ENCODE measurements at places on chromosomes 12 and 14.

DNA sequence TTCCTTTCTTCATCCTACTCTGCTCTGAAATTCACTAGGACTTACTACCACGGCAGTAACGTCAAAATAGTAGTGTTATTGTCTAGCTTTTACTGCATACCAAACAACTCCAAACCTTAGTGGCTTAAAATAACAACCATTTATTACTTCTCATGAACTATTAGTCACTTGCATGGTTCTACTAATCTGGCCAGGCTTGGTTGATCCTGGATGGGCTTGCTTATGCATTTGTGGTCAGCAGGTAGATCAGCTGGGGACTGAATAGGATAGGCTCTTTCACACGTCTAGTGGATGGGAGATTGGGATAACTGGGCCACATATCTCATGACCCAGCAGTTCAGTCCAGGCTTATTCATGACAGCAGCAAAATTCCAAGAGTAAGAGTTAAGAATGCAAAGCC is 9.4 kb upstream of the SLC35F4 start:
- no peak for DNase-seq

DNA sequence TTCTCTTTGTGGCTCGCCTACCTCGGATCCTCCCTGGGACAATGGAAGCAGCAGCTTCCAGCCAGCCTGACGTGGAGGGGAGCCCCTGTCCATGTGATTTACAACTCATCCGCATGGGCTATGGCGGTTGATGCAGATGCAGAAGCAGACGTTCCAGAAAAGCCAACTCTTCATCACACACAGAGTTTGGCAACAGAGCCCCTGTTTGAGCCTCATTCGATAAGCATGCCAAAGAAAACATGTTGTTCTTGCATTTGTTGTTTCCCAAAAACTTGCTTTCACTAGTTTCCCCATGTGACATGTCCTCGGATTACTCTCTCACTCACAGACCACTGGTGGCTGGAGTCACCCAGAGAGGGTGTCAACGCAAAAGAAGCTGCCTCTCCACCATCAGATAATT is 16.4 kb upstream of the TC2N start:
- no peak for DNase-seq

- no peak for DNase-seq
Observed at GRCh38 chr14:90758959-90759358, 57.3 kb downstream of the TTC7B start.

DNA sequence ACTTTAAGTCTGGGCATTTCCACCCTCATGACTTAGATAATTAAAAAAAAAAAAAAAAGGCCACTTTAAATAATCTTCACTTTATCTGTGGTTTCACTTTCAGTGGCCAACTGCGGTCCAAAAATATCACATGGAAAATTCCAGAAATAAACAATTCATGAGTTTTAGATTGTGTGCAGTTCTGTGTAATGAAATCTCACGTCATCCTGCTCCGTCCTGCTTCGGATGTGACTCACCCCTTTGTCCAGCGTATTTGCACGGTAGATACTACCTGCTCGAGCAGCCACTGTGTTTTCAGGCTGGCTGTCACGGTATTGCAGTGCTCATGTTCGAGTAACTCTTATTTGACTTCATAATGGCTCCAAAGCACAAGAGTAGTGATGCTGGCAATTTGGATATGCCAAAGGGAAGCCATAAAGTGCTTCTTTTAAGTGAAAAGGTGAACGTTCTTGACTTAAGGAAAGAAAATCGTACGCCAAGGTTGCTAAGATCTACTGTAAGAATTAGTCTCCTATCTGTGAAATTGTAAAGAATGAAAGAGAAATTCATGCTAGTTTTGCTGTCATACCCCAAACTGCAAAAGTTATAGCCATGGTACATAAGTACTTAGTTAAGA is 2.4 kb downstream of the E2F7 start:
- DNase-seq: no peak

DNA sequence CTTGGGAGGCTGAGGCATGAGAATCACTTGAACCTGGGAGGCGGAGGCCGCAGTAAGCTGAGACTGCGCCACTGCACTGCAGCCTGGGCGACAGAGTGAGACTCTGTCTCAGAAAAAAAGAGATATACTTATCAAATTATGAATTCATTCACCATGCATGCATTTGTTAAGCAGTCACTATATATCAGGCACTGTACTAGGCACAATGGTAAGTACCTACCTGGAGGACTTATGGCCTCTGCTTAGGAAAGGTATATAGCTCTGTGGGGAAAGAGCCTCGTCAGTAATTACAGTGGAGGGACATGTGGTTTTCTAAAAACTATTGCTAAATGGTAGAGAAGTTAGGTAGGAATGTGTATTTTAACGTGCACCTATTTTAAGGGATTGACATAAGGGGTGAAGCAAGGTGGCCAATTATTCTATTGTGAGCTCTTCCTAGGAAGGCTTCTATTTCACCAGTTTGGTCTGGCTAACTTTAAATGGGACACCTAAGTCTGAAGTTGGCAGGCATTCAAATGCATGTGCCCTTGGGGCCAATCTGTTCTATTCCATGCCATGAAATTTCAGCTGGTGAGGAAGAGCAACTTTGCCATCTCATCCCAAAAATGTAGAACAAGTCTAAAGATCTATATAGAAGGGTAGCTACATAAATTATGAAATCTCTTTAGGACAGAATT is 15.0 kb downstream of the TCP11L2 start:
- DNase-seq: no peak
